ENCODE measurements at places on chromosomes 6 and 20.
A peak's percentile ranks its signal among the peaks of the same experiment; 100 is the strongest.

DNA sequence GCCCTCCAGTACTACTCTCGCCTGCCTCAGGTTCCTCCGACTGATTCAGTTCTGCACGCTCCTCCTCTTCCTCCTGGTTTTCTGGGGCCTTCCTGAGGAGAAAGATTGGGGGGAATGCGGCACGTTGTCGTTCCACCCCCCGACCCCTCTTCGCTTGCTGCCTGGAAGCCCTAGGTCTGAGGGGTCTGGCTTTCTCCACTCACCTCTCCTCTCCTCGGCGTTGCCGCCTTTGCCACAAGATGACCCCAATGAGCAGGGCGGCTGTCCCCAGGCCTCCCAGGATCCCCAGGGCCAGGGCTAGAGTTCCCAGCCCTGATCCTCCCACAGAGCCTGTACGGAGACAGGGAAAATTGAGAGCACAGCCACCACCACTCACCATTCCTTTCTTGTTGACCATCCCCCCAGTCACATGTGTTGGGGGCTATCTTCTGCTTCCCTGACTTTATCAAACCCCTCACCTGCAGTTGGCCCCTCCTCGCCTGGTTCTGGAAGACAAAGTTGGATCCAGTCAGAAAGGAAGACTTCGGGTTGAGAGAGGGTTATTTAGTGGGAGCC, 2.8 kb downstream of the AGER start:
- DNase-seq: no peak

DNA sequence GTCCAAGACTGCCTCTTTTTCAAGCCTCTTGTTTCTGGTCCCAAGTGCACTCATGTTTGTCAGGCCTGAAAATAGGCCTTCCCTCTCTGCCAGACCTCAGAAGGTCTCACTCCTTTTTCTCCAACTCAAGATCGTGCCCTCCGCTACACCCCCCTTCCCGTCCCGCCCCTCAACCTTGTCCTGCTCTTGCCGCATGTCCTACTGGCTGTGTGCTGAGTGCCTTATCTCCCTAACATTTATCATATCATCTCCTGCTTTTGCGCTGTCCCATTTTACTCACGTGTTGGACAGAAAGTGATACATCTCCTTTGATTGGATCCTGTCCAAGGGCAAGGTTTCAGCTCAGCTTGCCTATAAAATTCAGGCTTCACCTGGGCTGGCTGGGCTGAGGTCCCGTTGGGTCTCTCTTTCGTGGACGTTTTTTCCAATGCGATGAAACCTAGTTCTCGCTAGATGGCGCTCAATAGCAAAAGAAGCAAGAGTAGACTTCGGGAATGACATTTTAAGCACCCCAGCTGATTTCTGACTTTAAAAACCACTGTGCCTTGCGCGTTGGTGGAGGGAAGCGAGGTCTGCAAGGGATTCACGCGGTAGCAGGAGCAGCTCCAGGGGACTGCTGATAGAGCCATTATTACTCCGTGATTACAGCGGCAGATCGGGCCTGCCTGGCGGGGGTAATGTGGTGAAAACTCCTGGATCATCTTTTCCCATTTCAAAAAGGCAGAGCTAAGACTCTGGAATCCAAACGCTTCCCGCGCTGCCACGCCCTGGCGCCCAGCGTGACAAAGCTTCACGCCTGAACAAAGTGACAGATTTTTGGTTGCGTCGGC, 137.6 kb downstream of the IMPG1 start:
- DNase-seq: peak; percentile 7

DNA sequence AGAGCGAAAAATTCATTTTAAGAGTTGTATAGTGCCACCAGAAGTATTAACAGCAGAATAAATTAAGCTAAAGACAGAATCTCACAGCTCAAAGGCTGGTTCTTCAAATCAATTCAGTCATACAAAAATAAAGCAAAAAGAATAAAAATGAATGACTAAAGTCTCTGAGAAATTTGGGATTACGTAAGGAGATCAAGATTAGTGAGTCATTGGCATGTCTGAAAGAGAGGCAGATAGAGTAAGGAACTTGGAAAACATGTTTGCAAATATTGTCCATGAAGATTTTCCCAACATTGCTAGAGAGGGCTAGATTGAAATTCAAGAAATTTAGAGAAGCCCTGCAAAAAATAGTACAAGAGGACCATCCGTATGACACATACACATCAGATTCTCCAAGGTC, 1413.9 kb upstream of the ADGRB3 start:
- no peak for DNase-seq

GRCh38 chr6:5084360-5084780, 771 bp upstream of the PPP1R3G start:
- no peak for DNase-seq

- no peak for DNase-seq
Observed at GRCh38 chr6:125981571-125982185, 4.7 kb upstream of the TRMT11 start.

- no peak for DNase-seq
Observed at GRCh38 chr6:8462169-8462568, 26.8 kb upstream of the SLC35B3 start.

- no peak for DNase-seq
Observed at GRCh38 chr6:105795366-105795765, 290.8 kb upstream of the PRDM1 start.

DNA sequence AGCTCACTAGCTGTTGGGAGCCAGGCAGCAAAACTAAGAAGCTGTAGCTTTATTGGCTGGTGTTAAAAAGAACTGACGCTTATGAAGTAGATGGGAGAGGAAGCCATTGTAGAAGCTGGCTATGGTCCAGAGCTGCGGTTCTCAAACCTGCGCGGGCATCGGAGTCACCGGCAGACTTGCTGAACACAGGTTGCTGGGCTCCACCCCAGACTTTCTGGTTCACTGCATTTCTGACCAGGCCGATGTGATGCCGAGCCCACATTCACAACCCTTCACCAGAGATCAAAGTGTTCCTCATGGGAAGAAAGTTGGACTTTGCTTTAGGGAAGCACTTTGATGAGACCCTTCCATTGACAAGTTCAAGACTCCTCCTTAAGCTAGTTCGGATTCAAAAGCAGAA, 231.6 kb downstream of the QKI start:
- no peak for DNase-seq

GRCh38 chr20:49259799-49260198, 18.1 kb downstream of the ZNFX1 start:
- no peak for DNase-seq

GRCh38 chr6:71706523-71706922, 179.8 kb upstream of the RIMS1 start:
- DNase-seq: no peak

DNA sequence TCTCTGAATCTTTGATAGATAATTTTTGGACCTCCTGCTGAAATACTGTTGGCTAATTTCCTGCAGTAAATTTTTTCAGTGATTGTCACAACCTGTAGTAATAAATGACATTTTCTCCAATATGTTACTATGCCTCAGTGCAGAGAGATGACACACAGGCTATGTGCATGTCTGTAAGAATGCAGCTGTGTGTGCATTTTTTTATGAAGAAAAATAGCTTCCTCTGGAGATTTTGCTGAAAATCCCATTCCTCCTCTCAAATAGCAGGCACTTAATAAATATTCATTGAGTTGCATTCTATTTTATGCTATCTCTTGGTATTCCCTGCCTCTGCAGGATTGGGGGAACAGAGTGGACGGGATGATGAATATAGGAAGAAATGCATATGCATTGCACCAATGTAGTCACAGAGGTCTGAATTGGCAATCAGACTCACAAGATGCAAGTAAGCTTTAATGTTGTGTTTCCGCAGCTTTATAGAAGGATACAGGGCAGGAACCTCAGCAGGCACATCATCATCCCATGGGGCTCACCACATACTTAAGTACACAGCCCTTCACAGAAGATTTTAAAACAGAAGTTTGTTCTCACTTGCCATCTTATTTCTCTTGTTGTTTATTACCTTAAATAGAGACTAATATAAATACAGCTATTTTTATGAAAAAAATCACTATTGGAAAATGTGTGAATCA, 474.7 kb downstream of the EPM2A start:
- DNase-seq: no peak

DNA sequence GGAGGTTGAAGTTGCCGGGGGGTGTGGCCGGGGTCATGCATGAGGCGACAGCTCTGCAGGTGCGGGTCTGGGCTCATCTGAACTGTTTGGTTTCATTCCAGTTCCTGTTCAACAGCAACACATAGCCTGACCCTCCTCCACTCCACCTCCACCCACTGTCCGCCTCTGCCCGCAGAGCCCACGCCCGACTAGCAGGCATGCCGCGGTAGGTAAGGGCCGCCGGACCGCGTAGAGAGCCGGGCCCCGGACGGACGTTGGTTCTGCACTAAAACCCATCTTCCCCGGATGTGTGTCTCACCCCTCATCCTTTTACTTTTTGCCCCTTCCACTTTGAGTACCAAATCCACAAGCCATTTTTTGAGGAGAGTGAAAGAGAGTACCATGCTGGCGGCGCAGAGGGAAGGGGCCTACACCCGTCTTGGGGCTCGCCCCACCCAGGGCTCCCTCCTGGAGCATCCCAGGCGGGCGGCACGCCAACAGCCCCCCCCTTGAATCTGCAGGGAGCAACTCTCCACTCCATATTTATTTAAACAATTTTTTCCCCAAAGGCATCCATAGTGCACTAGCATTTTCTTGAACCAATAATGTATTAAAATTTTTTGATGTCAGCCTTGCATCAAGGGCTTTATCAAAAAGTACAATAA, 72.5 kb downstream of the PTPN1 start:
- DNase-seq: no peak

GRCh38 chr20:57309544-57310115, 20.0 kb upstream of the SPO11 start:
- no peak for DNase-seq

GRCh38 chr6:26216886-26217713, 129.9 kb downstream of the HFE start:
- peak; percentile 60 for DNase-seq

DNA sequence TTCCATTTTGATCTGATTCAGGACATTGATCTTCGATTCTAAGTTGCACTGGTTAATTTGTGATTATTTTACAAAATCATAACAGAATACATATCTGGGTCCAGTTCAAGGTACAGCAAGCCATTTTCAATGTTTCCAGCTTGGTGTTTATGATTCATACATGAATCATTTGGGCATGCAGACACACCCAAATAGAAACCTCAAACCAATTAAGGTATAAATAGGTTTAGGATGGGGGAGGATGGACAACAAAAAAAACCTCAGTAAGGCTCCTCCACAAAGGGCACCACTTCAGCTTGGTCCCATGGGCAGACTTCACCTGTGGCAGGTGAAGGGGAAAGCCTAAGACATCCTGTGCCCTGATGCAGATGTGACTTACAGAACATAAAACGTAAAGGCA, 192.7 kb downstream of the KHDC1L start:
- no peak for DNase-seq

DNA sequence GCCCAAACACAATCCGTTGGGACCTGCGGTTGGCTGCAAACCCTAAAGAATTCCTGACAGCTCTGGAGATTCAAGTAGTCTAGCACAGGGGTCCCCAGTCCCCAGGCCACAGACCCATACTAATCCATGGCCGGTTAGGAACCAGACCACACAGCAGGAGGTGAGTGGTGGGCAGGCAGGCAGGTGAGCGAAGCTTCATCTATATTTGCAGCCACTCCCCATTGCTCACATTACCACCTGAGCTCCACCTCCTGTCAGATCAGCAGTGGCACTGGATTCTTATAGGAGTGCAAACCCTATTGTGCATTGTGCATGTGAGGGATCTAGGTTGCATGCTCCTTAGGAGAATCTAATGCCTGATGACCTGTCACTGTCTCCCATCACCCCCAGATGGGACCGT, 16.6 kb downstream of the TFEB start:
- no peak for DNase-seq

DNA sequence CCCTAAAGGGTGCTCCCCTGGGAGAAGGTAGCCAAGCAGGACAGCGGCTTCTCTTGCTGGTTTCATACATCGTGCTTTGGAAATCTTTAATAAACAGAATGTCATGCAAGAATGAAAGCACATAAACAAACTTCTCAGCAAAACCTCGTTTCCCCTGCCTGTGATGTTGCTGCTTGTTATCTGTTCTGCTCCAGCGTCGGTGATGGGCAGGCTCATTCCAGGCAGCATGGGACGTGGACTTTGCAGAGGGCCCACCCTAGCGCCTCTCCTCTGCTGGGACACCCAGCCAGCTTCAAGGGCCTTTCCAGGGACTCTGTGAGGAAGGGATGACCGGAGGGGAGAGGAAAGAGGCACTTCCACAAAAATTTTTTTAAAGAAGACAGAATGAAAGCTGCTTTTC, 197.7 kb downstream of the QKI start:
- DNase-seq: no peak

- no peak for DNase-seq
Observed at GRCh38 chr20:62707921-62708521, 615 bp upstream of the NTSR1 start.

All from CD8-positive, alpha-beta T cell (primary cell).